ENCODE measurements at places on chromosomes 1 and 21.

- DNase-seq, result no peak
Measured at GRCh38 chr1:69613414-69613813, 45.7 kb downstream of the LRRC7 start.

- DNase-seq, result no peak
Measured at GRCh38 chr21:41989698-41990097, 20.5 kb downstream of the ZBTB21 start.

GRCh38 chr1:8439015-8439702 is 121.2 kb downstream of the SLC45A1 start:
- no peak for DNase-seq

- DNase-seq, result no peak
Measured at GRCh38 chr1:193322211-193322610, 135.8 kb upstream of the B3GALT2 start.

DNA sequence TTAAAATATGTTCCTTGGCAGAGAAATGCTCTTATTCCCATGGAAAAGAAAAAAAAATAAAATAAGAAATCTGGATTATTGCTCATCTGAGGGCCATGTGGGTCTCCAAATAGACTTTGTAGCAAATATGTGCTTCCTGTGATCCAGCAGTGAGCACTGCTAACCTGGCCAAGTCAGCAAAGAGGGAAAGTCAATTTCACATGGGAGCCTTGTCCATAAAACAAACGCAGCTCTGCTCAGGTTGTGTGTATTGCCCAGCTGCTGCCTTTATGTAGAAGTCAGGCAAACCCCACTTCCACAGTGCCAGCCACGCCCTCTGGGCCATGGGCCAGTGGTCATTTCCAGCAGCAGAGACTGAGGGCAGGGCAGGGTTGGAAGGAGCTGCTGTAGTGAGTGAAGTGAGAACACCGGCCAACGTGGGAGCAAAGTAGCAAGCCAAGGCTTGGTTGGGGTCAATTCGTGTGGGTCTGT is 174.3 kb downstream of the LYPLAL1 start:
- DNase-seq, result no peak

DNA sequence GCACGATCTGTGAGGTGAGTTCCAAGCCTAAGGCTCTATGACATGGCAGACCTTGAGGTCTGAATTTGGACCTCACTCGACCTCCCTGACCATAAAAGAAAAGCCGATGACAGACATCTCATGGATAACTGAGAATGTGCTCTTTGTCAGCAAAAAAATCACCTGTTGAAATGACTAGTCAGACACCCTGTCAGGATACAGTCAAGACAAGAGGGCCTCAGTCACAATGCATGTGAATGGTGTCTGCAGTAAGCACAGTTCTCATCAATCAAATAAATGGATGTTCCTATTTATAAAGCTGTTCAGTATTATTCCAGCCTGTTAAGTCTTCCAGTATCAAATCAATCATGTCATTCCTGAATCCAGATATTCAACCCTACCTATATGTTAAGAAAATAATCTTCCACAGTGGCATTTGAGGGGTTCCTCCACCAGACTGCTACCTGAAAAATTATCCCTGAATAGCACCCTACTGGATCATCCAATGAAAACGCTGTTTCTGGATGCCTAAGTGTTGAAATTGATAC is 28.6 kb upstream of the EXO1 start:
- no peak for DNase-seq

- DNase-seq, result peak; percentile 10
Measured at GRCh38 chr1:208807446-208808127, 563.4 kb upstream of the PLXNA2 start.

- DNase-seq, result no peak
Measured at GRCh38 chr1:204758601-204759000, 73.1 kb upstream of the LRRN2 start.

- DNase-seq, result no peak
Measured at GRCh38 chr1:211734791-211735190, 59.4 kb upstream of the NEK2 start.

DNA sequence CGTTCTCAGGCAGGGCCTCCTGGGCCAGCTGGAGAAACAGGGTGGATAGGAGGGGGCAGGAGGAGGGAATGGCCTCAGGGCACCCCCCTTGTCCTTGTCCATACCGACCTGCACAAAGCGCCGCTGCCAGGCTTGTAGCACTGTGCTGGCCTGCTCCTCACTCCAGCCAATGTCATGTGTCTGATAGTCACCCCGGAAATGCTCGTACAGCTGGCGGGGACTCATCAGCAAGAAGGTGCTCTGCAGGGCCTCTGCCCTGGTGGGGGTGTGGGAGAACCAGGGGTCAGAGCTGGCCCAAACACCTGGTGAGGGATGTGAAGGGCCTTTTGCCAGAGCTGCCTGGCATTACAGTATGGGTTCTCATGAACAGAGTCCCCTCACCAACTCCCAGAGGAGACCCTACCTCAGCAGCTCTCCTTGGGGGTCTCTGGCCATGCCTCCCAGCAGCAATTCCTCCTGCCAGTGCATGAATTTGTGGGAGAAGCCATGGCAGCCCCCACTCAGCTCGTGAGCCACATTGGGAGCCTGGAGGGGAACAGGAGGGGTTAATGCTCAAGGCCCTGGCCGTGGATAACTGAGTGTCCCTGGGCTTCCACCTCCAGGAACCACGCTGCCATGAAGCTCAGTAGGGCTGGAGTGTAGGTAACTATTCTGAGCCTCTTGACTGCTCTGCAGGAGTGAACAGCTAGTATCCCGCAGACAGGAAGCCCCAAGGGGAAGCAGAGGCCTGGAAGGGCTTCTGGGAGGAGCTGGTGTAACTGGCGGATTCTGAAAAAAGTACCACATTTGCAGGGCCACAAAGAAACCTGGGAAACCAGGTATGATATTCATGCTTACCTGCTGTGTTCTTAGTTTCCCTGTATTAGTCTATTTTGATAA is 13.3 kb downstream of the PTCH2 start:
- no peak for DNase-seq

DNA sequence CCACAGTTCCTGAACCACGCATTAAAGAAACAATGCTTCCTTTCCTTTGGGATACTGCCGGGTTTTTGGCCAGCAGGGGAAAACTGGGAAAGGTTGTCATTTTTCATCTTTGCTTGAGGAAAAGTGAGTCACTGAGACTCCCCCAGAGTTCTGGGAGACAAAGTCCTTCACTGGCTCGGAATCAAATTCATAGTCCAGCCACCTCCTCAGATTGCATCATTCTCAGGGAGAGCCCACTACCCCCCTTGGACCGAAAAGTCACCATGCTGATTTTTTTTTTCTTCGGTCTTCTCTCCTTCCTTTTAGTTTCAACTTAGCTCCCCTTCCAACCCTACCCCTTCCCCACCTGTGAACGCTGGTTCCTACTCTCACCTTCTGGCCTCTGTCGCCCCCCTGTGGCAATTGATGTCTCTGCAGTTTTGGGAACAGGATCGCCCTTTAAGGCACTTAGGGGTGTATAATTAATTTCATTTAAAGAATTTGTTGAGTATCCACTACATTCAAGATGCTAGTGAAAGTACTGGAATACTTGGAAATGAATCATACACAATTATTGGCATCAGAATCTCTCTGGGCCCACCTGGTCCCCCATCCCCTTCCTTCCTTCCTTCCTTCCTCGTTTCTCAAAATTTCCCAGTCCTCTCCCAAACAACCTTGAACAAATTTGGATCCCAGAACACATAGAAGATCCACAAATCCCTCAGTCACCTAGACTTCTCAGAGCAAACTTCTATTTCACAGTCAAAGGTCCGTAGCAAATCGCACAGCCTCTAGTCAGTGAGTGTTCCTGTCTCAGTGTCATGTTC is 6.9 kb downstream of the ACKR1 start:
- DNase-seq, result peak; percentile 31

- no peak for DNase-seq
Measured at GRCh38 chr1:8722366-8722765, 95.1 kb downstream of the RERE start.

GRCh38 chr1:59672851-59673572 is 141.7 kb upstream of the HOOK1 start:
- no peak for DNase-seq

DNA sequence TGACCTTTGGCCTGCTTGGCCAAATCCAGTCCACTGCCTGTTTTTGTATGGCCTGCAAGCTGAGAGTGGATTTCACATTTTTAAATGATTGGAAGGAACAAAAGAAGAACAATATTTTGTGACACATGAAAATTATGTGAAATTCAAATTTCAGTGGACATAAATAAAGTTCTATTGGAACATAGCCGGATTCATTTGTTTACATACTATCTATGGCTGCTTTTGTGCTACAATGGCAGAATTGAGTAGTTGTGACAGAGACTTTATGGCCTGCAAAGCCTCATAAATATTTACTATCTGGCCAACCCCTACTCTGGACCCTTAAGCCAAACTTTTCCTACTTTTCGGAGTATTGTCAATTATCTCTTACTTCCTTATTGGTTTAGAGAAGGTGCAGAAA is 66.6 kb upstream of the IPO9 start:
- DNase-seq, result no peak

DNA sequence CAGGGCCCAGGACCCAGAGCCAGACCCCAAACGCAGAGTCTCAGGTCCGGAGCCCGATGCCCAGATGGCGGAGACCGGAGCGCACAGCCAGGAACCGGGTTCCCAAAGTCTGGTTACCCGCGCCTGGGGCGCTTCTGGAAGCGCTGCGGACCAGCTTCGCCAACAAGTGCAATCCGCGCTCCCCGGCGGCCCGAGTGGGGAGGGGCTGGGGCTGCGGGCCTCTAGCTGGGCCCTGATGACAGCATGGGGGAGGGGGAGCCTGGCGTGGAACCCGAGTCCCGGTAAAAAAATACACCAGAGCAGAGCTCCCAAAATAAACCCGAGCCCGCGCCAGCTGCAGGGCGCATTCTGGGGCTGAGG is 494 bp downstream of the NT5C1A start:
- DNase-seq, result no peak

- DNase-seq, result no peak
Measured at GRCh38 chr1:216523449-216524190, 100.4 kb upstream of the USH2A start.

DNA sequence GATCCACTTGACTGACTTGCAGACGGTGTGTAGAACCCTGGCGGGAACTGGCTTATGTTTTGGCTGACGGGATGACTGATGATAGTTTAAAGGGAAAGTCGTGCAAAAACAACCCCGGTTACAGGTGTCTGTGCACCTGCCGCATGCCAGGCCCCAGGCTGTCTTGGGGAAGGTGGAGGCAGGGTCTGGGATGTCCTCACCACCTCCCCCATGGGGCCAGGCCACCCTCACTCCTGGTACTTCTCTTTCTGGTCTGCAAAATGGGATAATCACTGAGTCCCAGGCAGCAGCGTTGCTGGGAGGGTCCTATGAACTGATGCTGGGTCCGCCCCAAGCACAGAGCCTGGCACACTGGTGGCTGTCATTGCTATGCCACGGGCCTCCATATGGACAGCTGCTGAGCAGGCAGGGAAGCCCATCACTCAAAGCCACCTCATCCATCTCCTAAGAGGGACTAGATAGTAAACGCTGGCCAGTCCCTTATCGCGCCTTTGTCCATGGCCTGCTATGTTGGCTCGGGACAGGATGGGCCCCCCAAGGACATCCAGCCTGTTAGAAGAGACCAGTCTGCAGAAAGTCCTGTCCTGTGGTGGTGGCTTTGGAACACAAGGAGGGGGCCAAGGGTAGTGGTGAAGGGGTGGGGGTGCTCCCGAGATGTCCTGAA is 15.0 kb upstream of the SLC2A7 start:
- no peak for DNase-seq

DNA sequence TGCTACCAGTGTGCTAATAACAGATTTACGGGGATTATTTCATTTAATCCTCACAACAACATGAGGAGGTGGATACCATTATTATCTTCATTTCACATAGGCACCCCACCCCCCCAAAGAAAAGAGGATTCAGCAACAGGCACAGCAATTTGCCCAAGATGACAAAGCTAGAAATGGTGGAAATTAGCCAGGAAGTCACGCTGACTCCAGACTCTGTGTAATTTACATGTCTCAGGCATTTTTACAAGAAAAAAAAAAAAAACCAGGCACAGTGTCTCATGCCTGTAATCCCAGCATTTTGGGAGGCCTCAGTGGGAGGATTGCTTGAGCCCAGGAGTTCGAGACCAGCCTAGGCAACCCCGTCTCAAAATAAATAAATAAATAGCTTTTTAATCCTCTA is 37.5 kb upstream of the PRDM2 start:
- no peak for DNase-seq

DNA sequence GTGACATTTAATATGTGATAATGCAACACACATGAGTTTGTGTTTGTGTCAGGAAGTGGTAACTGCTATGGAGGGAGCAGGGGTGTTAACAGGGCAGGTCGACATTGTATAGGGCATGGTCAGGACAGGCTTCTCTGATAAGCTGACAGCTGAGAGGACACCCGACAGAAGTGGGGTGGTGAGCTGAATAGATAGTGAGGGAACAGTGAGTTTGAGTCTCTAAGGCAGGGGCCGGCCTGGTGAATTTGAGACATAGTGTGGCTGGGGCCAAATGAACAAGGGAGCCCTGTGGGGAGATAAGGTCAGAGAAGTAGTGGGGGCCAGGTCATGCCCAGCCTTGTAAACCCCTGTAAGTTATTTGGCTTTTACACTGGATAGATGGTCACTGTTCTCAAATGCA is 217.4 kb upstream of the KIAA0040 start:
- no peak for DNase-seq

DNA sequence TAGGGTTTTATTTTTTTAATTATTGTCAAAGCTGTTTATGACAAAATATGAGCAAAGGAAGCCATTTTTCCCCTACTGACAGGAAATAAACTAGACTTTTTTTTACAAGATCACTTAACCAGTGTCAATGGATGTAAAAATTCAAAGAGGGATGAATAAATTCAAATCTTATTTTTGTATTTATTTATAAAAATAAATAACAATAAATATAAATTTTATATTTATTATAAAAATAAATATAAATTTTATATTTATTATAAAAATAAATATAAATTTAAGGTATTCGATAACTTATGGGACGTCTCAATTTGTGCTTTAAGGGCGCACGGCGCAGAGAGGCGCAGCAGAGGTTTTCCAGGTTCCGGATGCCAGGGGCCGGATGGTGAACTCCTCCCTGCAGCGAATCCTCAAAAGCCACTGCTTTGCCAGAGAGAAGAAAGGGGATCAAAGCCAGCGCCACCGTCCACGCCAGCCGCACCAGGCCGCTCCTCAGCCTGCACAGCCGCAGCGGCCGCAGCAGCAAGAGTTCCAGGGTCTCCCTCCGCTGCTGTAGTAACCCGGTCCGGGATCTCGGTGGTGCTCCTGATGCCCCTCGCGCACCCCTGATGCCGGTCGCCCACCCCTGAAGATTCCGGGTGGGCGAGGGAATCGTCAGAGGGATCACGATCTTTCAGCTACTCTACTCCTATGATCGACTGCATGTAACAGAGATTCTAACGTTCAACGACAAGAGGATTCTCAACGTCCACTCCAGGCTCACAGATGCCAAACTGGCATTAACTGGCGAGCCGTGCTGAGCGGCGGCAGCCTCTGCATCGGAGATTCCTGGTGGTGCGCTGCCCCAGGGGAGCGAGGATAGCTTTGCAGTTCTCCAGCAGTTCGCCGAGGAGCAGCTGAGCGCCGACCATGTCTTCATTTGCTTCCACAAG is 28.5 kb upstream of the RLF start:
- no peak for DNase-seq

DNA sequence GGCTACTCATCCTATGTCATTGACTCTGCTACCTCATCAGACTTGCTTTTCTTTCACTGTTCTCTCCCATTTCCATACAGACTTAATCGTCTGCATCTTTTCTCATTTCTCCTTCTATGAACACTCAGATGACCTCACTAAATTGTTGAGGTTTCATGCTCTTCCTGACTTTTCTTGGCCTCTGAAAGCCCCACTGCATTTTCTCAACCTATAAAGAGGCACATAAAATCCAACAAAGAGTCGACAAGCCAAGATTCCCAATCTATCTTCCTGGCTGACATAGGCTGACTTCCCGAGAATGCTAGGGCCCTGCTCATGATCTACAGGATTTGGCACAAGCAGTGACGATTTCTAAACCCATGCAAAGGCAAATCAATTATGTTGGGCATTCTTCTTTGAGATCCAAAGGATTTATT is 280.8 kb upstream of the DPYD start:
- no peak for DNase-seq

Data from caudate nucleus (tissue), 63 donors.